Daoy (cell line): ENCODE measurements at places on chromosomes 16 and 17.

DNA sequence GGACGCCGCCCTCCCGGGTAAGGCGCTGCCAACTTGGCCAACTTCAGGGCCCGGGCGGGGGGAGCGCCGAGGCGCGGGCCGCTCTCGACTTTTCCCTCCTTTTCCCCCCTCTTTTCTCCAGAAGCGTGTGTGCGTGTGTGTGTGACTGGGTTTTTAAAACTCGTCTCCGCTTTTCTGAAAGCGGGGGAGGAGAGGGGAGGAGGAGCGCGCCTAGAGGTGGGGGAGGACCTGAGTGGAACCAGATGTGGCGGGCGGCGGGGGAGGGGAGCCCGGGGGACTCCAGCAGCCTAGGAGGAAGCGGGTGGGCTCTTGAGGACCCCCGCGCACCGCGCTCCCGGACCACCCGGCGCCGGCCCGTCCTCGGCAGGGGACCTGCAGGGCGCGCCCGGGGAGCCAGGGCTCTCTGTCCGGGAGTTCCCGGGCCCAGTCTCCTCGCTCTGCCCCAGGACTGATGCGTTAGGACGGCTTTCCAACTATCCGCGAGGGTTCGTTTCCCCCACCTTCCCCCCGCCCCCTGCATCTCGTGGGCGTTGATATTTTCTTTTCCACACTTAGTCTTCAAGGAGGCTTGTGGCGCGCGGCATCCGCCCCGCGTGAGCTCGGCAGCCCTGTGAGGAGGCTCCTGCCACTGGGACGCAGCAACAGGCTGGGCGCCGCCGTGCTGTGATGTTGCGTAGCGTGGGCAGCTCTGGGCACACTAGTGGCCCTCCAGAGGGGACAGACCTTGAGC is 599 bp downstream of the MRC2 start:
- peak; percentile 57 for DNase-seq

GRCh38 chr16:69922200-69922599 is 28.9 kb upstream of the CLEC18A start:
- DNase-seq = no peak

- no peak for DNase-seq
Observed at GRCh38 chr17:40910441-40910841, 25.4 kb upstream of the KRT20 start.

- no peak for DNase-seq
Observed at GRCh38 chr17:64784353-64785010, 122.4 kb upstream of the SMURF2 start.

DNA sequence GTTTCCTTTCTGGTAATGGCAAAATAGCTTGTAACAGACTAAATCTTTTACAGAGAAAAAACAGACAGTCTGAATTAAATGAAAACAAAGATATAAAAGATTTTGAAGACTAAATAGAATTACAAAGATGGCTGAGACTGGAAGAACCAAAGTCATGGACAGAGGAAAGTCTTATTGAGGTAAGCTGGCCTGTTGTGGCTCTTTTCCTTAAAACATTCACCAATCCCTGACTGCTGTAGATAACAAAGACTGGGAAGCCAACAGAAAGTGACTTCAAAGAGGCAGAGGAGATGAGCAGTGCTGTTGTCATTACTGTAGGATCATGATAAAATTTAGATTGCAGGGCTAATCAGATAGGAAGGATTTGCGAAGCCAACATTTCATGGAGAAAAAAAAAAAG is 517.0 kb downstream of the KIF2B start:
- DNase-seq = no peak

DNA sequence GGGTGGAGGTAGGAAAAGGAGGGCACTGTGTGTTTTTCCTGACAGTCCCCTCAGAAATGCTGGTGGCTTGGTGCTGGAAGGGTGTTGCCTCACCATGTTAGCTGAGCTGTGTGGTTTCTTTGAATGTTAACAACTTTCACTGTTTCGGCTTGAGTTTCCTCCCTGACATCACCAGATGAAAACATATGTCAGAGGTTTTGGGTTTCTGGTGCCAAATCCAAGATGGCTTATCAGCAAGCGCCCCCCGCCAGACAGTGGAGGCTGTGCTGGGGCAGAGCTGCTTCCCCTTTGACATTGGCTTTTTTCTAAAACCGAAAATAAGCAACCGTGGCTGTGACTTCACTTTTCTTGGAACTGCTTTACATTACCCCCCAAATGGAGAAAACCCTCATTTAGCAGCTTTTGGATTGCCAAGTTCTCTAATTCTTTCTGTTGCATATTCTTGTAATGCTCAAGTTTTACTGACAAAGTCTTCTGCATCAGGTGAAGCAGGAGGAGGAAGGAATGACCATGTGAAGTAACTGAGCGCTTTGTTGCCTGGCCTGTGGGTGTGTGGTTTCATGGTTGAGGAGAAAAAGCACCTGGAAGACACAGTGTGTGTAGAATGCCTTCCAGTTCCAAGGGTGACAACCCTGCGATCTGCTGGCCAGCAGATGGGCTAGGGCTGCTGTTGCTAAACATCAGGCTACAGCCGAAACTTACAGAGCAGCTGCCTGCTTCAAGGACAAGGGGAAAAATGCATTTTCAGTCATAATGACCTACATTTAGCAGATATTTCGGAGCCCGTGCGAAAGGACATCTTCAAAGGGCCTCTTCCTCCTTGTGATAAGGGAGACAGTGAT is 9.7 kb downstream of the RMI2 start:
- DNase-seq = peak; percentile 29

DNA sequence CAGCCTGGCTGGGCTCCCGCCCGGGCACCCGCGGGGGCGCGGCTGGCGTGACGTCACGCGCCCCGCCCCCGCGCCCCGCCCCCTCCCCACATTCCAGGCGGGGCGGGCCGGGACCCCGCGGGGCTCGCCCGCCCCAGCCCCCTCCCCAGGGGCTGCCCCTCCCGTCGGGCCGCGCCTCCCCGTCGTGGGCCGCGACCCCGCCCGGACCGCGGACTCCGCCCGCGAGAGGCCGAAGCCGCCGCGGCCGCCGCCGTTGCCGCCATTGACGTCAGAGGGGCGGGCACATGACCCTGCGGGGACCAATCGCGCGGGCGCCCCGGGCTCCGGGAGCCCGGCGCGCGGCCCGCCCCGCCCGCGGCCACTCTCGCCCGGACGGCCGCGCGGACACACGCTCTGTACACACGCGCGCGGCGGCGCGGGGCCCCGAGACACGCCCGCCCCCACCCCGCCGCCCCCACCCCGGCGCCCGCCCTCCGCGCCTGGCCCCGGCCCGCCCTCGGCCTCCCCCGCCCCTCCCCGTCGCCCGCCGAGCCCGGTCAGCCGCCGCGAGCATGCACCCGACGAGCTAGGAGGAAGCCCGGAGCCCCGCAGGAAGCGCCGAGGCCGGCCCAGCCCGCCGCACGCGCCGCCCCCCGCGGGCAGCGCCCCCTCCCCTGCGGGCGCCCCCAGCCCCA is at the start of gene CMIP:
TSS of gene CMIP (plus strand) at position 361 of the 674 bp plus-strand sequence.
- DNase-seq = peak; percentile 85

DNA sequence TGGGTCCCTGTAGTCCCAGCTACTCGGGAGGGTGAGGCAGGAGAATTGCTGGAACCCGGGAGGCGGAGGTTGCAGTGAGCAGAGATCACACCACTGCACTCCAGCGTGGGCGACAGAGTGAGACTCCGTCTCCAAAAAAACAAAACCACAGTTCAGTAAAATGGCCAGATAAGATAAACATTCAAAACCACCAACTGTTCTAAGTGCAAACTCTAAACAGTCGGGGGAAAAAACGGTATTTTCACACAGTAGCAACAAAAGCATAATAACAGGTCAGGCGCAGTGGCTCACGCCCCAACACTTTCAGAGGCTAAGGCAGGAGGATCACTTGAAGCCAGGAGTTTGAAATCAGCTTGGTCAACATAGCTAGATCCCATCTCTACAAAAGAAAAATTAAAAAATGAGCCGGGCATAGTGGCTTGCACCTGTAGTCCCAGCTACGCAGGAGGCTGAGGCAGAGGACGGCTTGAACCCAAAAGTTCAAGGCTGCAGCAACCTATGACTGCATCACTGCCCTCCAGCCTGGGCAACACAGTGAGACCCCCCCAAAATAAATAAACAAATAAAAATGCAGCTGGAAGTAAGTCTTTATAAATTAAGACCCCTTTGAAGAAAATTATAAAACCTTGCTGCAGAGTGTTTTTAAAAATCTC is 10.8 kb upstream of the HASPIN start:
- DNase-seq = no peak

DNA sequence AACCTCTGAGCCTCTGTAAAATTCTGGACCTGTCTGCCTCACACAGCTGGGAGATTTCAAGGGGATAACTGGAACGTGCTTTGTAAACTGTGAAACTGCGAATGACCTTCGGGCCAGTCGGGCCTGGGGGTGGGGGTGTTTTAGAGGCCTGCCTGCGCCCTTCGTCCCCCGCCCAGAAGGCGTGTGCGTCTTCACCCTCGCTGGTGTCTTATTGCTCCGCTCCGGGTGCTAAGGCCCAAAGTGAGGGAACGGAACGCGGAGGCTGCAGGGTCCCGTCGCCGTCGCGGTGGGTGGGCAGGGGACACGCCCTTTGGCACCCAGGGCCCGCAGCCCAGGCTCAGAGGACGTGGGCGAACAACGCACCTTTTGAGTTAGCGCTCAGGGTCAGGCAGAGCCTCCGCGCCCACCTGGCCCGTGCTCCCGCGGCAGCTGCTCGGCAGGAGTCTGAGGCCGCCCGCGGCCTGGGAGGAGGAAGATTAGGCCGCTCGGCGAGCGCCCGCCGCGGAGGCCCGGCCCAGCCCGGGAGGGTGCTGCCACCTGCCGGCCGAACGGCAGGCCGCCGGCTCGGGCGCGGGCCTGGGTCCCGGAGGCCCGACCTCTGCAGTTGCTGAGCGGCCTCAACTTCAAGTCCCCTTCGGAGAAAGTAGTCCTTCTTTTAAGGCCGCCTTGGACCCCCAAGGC is 29.7 kb downstream of the DCAKD start:
- peak; percentile 72 for DNase-seq

DNA sequence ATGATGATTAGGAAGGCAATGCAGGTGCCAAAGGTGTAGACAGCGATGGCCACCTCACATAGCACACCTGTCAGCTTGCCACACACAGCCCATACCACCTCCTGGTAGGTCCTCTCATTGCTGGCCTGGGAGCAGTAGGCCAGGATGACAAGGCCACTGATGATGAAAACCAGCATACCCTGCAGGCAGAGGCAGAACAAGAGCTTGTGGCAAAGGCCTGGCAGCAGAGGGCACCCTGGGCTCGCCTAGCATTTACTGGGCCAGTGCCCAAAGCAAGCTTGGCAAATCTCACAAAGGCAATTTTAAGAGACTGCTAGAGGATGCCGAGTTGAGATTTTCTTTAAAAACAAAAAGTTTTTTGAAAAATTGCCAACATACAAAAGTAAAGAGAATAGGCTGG is 5.9 kb downstream of the SLC38A7 start:
- DNase-seq = no peak

- peak; percentile 46 for DNase-seq
Observed at GRCh38 chr17:65198653-65199382, 61.6 kb downstream of the RGS9 start.

- DNase-seq = no peak
Observed at GRCh38 chr16:31082368-31083045, 6.2 kb downstream of the PRSS53 start.

DNA sequence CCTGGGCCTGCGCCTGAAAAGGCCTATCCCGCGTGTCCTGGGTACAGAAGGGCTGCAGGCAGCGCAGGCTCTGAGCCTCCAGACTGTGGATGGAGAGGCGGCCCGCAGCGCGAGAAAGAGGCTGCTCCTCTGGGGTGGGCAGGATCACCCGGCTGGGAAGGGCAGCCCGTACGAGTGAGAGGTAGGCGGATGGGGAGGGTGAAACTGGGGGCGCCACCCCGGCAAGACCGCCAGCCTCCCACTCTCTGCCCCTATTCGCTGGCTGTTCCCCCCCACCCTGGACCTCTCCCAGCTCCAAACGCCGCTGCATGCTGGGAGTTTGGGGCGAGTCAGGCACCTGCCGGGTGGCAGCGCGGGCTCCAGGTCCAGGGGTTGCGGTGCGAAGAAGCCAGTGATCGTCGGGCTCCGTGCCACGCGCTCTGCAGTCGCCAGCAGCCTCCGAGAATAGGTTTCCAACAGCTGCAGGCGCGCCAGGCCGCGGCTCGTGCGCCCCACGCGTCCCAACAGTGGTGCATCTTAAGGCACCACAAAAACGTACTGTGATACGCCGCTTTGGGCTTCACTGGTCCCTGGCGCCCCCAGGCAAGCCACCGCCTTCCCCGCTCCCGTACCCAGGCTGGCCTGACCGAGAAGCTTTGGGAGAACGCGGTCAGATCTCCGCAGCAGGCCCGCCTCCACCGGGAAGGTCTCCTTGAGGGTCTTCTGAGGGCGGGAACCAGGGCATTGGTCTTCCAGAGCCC is 1.1 kb downstream of the NOXO1 start:
- DNase-seq = no peak

- peak; percentile 20 for DNase-seq
Observed at GRCh38 chr16:74291577-74292208, 4.9 kb upstream of the PSMD7 start.

DNA sequence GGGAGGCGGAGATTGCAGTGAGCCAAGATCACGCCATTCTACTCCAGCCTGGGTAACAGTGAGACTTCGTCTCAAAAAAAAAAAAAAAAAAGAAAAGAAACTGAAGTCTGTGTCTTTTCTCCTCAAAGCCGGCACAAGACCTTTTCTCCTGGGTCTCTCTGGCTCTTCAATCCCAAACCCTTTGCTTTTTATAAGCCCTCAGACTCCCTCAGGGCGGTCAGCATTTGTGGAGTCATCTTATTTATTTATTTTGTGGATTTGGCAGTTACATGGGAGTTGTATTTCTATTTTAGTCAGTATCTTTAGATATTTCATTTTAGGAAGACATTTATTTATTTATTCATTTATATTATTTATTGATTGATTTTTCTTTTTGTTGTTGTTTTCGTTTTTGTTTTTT is 57.7 kb upstream of the MAP3K14 start:
- DNase-seq = peak; percentile 33

DNA sequence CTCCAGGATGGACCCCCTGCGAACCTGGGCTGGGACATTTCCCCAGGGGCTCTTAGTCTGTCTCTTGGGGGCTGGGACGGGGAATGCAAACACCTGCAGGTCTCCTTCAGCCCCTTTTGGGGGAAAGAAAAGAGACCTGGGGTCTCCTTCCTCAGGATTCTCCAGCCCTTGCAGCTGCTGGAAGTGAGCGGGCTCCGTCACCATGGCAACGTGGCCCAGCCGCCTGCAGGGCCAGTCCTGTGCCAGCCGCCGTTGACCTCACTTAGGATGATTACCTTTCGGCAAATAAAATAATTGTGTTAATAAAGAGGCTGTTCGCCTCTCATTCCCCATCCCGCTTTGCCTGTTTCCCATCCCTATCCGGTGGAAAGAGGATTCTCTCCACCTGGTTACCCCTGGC is 25.7 kb downstream of the MRM1 start:
- no peak for DNase-seq

GRCh38 chr16:1475552-1476114 is 805 bp upstream of the CLCN7 start:
- DNase-seq = no peak

- no peak for DNase-seq
Observed at GRCh38 chr17:7236808-7237207, 2.4 kb downstream of the PHF23 start.

- DNase-seq = no peak
Observed at GRCh38 chr16:8874388-8874787, 5.6 kb upstream of the CARHSP1 start.

GRCh38 chr17:40607641-40608040 is 40.0 kb downstream of the SMARCE1 start:
- DNase-seq = no peak
